ENCODE measurements at places on chromosomes 7 and 10. TPM values are rescaled to one million over a fixed set of nuclear protein-coding genes. Genes with fewer than 3 reads are reported as not detected.

NEUROG3 gene
- total RNA-seq = not detected

ATG9B gene
- total RNA-seq = 1.2 TPM

UPK3B gene
- 1.2 TPM for total RNA-seq

UNCX gene
- total RNA-seq = not detected

GPER1 gene
- 0.20 TPM for total RNA-seq

AMPH gene
- 4.2 TPM for total RNA-seq

THSD7A gene
- total RNA-seq = 1.5 TPM

SEMA3A gene
- 37.9 TPM for total RNA-seq

- no peaks in the 10 kb centered on the region for H3K36me3 ChIP-seq
- no peak for DNase-seq
- H3K27me3 ChIP-seq = peaks cover 27% of the 10 kb centered on the region
- no peak overlapping the region for H3K4me3 ChIP-seq
- H3K4me1 ChIP-seq = no peaks in the 10 kb centered on the region
Observed at GRCh38 chr7:117216010-117216409, 106.8 kb downstream of the WNT2 start.

DNA sequence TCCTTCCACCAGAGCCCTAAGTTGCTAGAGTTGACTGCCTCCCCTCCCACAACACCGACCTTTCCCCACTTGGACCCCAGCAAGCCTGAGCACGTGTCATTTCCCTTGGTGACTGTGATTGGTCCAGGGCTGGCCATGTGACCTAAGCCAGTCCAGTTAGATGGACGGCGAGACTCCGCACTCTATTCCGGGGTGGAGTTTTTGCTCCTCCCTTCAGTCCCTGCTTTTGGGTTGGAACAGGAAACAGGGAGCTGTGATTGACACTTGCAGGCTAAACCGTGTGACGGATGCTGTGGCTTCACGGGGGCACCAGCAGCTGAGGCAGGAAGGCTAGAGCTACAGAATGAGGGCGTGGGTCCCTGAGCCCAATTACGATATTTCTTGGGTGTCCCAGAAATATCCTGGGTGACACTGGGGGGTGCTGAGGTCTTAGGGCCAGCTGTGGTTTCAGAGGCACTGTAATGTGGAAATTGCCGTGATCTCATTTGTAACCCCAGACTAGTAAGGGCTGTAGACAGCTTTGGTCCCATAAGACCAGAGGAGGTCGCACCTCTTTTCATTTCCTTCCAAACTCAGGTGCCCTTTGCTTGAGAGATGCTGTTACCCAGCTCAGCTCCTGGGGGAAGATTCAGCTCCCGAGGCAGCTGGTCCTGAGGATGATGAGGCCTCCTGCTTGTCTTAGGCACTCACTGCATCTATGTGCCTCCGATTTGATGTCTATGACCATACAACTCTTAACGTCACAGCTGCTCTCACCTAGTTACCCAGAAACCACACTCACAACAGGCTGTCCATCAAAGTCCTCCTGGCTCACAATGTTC, 102.7 kb upstream of the NPTX2 start:
- no peak overlapping the region for H3K27ac ChIP-seq
- H3K4me3 ChIP-seq = no peak overlapping the region
- no peaks in the 10 kb centered on the region for H3K36me3 ChIP-seq
- H3K4me1 ChIP-seq = no peaks in the 10 kb centered on the region
- DNase-seq = peak; percentile 52

- H3K4me3 ChIP-seq = no peak overlapping the region
- H3K36me3 ChIP-seq = no peaks in the 10 kb centered on the region
- no peaks in the 10 kb centered on the region for H3K27me3 ChIP-seq
- no peak for DNase-seq
- H3K27ac ChIP-seq = no peak overlapping the region
Observed at GRCh38 chr10:114347791-114348190, 56.5 kb downstream of the AFAP1L2 start.

DNA sequence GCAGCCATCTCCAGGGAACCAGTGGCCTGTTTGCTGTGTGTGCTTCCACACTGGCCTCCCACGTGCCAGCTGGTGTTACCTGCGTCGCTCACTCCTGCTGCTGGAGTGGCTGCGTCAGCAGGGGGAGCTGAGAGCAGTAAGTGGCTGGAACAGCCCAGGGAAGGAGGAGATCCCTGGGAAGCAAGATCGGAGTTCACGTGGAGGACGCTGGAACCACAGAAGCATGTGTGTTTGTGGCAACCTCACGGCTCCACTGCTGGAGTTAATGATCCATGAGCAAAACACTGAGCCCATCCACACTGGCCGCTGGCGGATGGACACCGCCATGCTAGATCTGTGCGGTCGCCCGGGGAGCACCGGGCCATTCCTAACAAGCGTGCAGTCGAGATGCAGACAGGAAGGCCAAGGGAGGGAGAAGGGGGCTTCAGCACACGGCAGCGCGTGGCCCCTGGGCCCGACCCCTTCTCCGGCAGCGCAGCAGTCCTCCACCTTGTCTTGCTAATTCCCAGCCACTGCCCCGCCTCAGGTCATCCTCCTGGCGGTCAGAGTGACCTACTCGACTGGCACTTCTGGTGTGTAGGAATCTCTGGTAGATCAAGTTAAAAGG, 68.5 kb upstream of the EEPD1 start:
- no peak overlapping the region for H3K4me3 ChIP-seq

GRCh38 chr10:121927318-121927840, 452 bp downstream of the ATE1 start:
- peak overlapping the region; percentile 94 for H3K4me3 ChIP-seq
- DNase-seq = peak; percentile 84
- H3K27ac ChIP-seq = peak overlapping the region; percentile 96
- no peaks in the 10 kb centered on the region for H3K27me3 ChIP-seq

- no peaks in the 10 kb centered on the region for H3K27me3 ChIP-seq
- H3K4me3 ChIP-seq = peak overlapping the region; percentile 78
- peaks cover 6% of the 10 kb centered on the region for H3K36me3 ChIP-seq
Observed at GRCh38 chr10:29635711-29636144, 957 bp upstream of the SVIL start.

DNA sequence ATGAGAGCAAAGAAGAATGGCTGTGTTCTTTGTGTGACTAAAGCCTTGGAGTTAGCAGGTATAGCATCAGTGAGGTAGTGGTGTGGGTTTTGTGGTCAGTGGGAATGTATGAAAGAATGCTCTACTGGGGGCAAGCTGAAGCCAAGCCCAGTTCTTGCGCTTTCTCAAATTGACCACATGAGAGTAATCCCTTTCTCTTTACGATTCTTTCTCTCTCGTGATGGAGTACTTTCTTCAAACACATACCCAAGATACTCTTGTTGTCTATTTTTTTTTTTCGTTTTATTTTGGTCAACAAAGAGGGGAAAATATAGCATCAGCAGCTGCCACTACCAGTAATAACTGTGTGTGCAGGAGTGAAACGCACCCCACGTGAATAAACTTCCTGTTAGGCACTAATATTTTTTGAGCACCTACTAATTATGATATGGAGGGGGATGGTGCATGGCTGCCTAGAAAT, 8.4 kb upstream of the PANK1 start:
- no peak overlapping the region for H3K27ac ChIP-seq
- no peaks in the 10 kb centered on the region for H3K36me3 ChIP-seq
- no peaks in the 10 kb centered on the region for H3K4me1 ChIP-seq
- no peak for DNase-seq
- no peak overlapping the region for H3K4me3 ChIP-seq
- no peaks in the 10 kb centered on the region for H3K27me3 ChIP-seq

DNA sequence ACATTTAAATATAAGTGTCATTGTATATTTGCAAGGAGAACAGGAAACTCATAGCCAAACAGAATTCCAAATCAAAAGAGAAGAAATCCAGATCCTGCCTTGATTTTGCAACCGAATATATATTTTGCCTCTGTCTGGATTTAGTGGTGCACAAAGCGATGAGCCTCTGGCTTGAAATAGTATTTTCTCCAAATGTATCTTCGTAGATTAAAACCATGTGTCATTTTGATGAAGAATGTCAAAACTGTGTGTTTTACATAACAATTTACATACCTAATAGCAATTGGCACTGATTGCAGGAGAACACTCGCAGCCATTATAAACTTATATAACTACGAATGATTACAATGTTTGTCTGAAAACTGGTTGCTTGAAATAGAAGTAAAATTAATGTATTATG, 156.4 kb downstream of the ARID5B start:
- no peak overlapping the region for H3K4me3 ChIP-seq
- no peak for DNase-seq
- no peak overlapping the region for H3K27ac ChIP-seq
- H3K36me3 ChIP-seq = no peaks in the 10 kb centered on the region

- no peaks in the 10 kb centered on the region for H3K36me3 ChIP-seq
- H3K4me1 ChIP-seq = peaks cover 4% of the 10 kb centered on the region
- no peak overlapping the region for H3K27ac ChIP-seq
Observed at GRCh38 chr7:46210467-46210866, 289.4 kb upstream of the IGFBP3 start.

GRCh38 chr10:33134011-33134751, 176.2 kb upstream of the ITGB1 start:
- H3K27me3 ChIP-seq = no peaks in the 10 kb centered on the region
- H3K36me3 ChIP-seq = no peaks in the 10 kb centered on the region
- no peaks in the 10 kb centered on the region for H3K4me1 ChIP-seq
- H3K4me3 ChIP-seq = no peak overlapping the region
- DNase-seq = no peak

GRCh38 chr7:101635484-101635883, 6.4 kb upstream of the MYL10 start:
- no peaks in the 10 kb centered on the region for H3K4me1 ChIP-seq
- no peak overlapping the region for H3K27ac ChIP-seq
- DNase-seq = no peak
- no peaks in the 10 kb centered on the region for H3K27me3 ChIP-seq
- no peaks in the 10 kb centered on the region for H3K36me3 ChIP-seq

GRCh38 chr10:127145173-127145572, 51.2 kb downstream of the INSYN2A start:
- H3K27me3 ChIP-seq = no peaks in the 10 kb centered on the region
- H3K4me1 ChIP-seq = no peaks in the 10 kb centered on the region
- no peak overlapping the region for H3K4me3 ChIP-seq
- no peak overlapping the region for H3K27ac ChIP-seq
- DNase-seq = no peak

DNA sequence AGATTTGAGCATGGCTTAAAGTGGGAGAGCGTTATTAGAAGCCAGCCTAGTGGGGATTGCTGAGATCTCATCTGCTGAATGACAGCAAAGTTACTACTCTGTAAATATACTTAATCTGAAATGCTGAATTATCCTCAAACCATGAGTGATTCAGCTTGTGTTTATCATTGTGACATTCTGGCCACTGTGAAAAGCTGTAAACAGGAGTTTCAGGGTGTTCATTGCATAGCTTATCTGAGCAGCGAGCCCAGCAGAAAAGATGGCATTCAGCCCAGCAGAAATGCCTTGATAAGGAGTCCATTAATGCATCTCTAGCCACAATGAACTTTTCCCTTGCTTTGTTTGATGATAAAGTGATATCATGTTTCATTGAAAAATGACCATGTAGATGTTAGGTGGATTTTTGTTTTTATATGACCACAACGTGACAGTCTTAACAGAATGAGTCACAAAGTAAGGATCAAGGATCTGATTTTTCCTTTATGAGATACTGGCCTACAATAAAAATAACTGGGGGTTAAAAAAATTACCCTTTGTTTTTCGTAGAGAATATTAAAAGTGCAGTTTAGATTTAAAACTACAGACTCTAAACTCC, 7.8 kb downstream of the TES start:
- H3K4me3 ChIP-seq = no peak overlapping the region
- DNase-seq = no peak
- no peaks in the 10 kb centered on the region for H3K36me3 ChIP-seq
- no peak overlapping the region for H3K27ac ChIP-seq
- no peaks in the 10 kb centered on the region for H3K27me3 ChIP-seq

GRCh38 chr7:63998549-63998948, at the start of gene ZNF722:
Gene ZNF722, plus strand, starts transcription at chr7:63998849. Its CDS starts 113 bp downstream, at chr7:63998962.
- H3K4me1 ChIP-seq = no peaks in the 10 kb centered on the region
- H3K36me3 ChIP-seq = no peaks in the 10 kb centered on the region
- no peak within 1 kb of the TSS for H3K27ac ChIP-seq
- H3K4me3 ChIP-seq = no peak within 1 kb of the TSS

- H3K27ac ChIP-seq = no peak overlapping the region
- H3K27me3 ChIP-seq = no peaks in the 10 kb centered on the region
- H3K4me3 ChIP-seq = no peak overlapping the region
- peaks cover 10% of the 10 kb centered on the region for H3K4me1 ChIP-seq
Observed at GRCh38 chr10:122176232-122177213, 94.6 kb upstream of the BTBD16 start.

DNA sequence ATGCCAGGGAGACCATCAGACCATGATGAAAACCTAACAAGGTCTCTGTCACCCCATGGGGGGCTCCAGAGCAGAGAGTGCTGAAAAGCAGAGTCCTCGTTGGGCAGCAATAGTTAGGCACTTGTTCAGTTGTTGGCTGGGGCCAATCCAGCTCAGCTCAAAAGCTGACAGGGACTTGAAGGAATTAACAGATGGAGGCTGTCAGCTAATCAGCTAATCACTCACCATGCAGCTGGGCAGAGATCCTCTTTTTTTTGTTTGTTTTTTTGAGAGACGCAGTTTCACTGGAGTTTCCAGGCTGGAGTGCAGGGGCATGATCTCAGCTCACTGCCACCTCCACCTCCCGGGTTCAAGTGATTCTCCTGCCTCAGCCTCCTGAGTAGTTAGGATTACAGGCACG, 18.1 kb downstream of the CEP55 start:
- no peaks in the 10 kb centered on the region for H3K27me3 ChIP-seq
- H3K27ac ChIP-seq = no peak overlapping the region
- H3K4me3 ChIP-seq = no peak overlapping the region
- H3K36me3 ChIP-seq = peaks cover 80% of the 10 kb centered on the region
- no peaks in the 10 kb centered on the region for H3K4me1 ChIP-seq
- DNase-seq = no peak

DNA sequence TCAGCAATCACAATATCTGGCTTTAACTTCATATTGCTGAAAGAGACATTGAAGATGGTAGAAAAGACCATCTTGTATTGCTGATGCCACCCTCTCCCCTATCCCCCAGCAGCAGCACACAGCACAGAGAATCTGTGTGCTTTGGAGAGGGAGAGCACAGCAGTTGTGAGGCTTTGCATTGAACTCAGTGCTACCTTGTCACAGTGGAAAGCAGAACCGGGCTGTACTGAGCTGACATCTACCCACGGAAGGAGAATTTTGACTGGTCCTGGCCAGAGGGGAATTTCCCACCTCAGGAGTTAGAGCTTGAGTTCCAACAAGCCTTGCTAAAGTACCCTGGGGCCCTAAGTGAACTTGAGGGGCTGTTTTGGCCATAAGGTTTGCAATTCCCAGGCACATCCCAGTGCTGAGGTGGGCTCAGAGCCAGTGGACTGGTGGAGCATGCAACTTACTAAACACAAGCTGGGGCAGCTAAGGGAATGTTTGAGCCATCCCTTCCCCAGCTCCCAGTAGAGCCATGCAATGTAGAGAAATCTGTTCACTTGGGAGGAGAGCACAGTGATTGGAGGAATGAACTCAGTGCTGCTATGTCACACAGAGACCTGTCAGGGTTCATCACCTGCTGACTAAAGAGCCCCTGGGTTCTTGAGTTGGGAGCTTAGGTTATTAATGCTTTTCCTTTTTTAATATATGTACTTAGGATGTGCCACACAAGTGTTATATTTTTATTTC, 62.1 kb downstream of the OR13A1 start:
- no peak overlapping the region for H3K4me3 ChIP-seq
- H3K36me3 ChIP-seq = no peaks in the 10 kb centered on the region
- no peaks in the 10 kb centered on the region for H3K27me3 ChIP-seq
- no peak overlapping the region for H3K27ac ChIP-seq
- no peak for DNase-seq
- H3K4me1 ChIP-seq = no peaks in the 10 kb centered on the region

GRCh38 chr7:53218730-53219504, 183.5 kb downstream of the POM121L12 start:
- no peaks in the 10 kb centered on the region for H3K36me3 ChIP-seq
- peak; percentile 89 for DNase-seq
- H3K27me3 ChIP-seq = no peaks in the 10 kb centered on the region

- H3K27me3 ChIP-seq = peaks cover 8% of the 10 kb centered on the region
- H3K4me3 ChIP-seq = no peak overlapping the region
- H3K4me1 ChIP-seq = no peaks in the 10 kb centered on the region
- no peak for DNase-seq
Observed at GRCh38 chr7:25882151-25882773, 269.7 kb upstream of the NFE2L3 start.
